EL (cell line): ENCODE measurements at places on chromosomes 6 and 20.

- DNase-seq = no peak
Observed at GRCh38 chr20:48035961-48036731, 250.9 kb upstream of the SULF2 start.

GRCh38 chr20:36070451-36070850, 84.1 kb upstream of the EPB41L1 start:
- DNase-seq = no peak

GRCh38 chr6:39314273-39314795, at the start of gene KCNK17:
Gene KCNK17 (minus strand): TSS chr6:39314419. CDS start chr6:39314320, 99 bp downstream.
- no peak for DNase-seq

DNA sequence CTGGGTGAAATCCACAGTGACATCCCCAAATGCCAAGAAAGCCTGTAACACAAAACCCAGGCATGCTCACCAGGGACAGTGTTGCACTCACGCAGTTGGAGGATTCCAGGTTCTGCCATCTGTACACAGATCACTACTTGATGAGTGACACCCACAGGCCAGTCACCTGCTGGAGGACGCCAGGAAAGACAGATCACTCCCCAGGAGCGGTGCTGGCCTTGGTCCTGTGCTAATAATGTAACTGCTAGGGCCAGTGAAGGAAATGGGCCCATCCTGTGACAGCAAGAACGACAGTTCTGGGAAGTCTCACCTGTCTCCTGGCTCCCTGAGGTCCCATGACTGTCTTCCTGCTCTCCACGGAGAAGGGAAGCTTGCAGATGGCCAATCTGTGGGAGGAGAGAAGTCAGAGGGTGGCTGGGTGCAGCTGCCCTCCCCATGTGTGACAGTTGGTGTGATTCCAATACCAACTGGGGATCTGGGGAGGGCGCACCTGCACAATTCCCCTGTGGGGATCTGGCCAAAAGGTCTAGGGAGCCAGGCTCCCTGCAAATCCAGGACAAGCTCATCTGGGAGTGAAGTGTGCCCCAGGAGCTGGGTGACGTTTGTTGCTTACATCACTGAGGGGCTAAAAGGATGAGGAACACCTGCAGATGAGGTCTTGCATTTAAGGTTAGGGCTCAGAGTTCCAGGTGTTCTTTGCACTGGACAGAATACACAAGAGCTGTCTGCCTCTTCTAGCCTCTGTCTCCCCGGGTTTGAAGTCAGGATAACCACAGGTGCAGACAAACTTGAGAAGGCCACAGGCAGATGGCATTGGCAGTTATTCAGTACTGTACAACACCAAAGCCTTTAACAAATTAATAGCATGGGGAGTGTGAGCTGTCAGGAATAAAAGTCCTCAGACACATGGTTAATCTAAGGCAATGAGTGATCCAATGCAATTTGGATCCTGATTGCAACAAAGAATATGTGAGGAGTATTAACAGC, 10.3 kb downstream of the ZNF337 start:
- no peak for DNase-seq

GRCh38 chr6:132443206-132443605, 41.9 kb upstream of the MOXD1 start:
- peak; percentile 48 for DNase-seq

DNA sequence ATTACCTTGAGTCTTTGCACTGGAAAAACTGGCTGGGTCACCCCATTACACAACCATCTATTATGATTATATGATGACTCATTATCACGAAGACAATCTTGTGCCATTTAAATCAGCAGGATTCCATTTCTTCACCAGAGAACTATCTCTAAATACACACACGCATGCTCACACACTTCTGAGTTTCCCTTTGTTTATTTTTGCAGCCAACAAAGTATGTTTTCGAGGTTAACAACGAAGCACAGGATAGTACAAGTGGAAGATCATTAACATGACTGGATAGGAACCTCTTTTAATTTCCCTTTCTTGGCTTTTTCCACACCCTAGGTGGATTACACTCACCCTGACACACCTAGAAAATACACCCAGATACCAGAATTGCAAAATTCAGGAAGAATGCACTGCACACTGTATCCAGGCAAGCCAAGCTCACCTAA, 18.9 kb downstream of the PERP start:
- peak; percentile 86 for DNase-seq

GRCh38 chr20:25251558-25251957, 3.7 kb downstream of the PYGB start:
- no peak for DNase-seq

GRCh38 chr20:8216375-8217200, 84.5 kb downstream of the PLCB1 start:
- DNase-seq = no peak

DNA sequence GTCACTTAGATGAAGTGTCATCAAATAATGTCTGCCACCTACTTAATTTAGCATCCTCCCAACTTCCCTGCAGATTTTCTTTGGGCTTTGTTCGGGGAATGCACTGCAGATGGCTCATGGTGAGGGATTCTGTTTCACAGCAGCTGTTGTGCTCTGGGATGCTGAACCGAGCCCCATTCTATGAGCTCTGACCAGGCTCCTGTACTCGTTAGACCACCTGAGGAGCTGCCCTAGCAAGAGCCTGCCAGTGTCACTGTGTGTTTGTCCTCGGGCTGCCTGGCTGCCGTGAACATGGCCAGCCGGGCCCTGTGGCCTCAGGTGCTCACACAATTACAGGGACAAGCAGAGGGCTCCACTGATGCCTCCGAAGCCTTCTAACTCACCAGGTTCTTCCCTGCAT, 238.8 kb upstream of the ECI2 start:
- no peak for DNase-seq

- DNase-seq = peak; percentile 25
Observed at GRCh38 chr20:47273591-47274235, 82.8 kb downstream of the ZMYND8 start.

DNA sequence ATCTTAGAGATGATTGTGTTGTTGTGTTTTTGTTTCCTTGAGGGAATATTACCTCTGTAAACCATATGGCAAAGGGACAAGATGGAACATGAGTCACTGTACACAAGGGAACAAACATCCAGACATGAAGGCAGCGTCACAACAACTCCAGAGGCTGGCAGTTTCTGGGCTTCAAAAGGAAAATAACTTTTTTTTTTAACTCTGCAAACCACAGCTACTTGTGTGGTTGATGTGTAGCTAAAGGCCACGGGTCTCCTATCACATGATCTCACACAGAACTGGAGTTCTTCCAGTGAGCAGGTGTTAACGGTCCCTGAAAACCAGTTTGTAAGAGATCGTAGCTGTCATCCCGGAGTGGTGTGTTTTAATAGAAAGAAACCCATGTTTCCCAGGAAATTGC, 33.2 kb upstream of the HBS1L start:
- no peak for DNase-seq

DNA sequence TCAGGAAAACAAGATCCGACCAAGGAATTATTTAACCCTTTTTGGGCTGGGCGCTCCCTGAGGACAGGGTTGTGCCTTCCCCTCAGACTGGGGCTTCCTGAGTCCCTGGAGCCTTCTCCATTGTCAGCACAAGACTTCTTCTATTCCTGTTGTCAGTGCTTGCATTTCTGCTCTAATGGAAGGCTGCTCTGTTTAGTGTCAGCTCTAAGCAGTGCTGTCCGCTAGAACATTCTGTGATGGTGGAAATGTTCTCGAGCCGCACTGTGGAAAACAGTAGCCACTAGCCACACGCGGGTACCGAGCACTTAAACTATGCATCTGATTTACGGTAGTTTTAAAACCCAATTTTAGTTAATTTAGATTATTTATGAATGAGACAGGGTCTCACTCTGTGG, 64.0 kb downstream of the VEGFA start:
- DNase-seq = no peak

GRCh38 chr6:152226119-152226518, 411.0 kb downstream of the SYNE1 start:
- DNase-seq = no peak

DNA sequence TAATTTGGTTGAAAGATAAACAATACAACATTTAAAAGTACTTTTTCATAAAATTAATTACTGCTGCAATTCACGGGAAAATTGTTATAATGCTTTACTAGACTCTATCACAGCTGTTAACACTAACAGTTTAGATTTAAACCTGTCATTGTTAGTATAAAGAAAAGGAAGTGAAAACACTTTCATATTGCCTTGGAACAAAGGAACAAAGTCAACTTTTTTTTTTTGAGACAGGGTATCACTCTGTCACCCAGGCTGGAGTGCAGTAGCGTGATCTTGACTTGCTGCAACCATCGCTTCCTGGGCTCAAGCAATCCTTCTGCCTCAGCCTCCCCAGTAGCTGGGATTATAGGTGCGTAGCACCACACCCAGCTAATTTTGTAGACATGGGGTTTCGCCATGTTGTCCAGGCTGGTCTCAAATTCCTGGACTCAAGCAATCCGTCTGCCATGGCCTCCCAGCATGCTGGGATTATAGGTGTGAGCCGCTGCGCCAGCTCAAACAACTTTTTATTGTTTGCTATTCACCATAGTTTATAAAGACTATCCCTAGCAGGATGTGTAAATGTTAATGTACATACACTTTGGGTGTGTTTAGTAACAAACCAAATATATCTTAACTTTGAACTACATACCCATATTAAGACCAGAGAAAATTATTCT, 22.1 kb downstream of the SLC35A1 start:
- DNase-seq = no peak

GRCh38 chr6:82361631-82362030, 2.0 kb upstream of the TPBG start:
- no peak for DNase-seq

DNA sequence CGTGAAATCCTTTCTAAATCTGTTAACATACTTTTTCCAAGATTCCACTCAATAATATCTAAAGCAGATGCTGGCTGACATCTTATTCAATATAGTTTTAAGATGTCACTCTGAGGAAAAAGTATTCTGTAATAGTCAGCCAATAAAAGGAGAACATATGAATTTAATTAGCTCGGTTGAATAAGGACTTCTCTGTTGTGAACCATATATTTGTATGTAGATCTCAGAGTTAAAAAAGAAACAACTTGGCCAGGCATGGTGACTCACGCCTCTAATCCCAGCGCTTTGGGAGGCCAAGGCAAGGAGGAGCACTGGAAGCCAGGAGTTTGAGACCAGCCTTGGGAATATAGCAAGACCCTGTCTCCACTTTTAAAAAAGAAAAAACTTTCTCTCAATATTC, 7.4 kb upstream of the CD24 start:
- DNase-seq = peak; percentile 32

- no peak for DNase-seq
Observed at GRCh38 chr6:89434954-89435353, 2.0 kb downstream of the ANKRD6 start.

GRCh38 chr20:11324990-11325389, 592.7 kb upstream of the BTBD3 start:
- no peak for DNase-seq

DNA sequence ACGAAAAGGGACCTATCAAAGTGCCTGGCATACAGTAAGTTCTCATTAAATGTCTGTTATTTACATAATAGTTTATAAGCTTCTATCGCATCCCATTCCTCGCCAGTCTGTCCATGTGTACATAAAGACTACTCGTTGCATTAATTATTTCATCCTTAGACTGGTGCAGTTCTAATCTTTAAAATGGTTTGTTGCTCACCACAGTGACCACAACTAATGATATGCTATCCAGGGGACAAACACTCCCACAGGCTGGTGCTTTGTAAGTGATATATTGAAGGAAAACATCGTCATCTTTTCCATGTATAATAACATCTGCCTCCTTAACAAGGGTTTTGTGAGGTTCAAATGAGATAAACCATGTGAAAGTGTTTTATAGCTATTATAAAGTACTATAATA, 39.0 kb upstream of the HBS1L start:
- DNase-seq = no peak

DNA sequence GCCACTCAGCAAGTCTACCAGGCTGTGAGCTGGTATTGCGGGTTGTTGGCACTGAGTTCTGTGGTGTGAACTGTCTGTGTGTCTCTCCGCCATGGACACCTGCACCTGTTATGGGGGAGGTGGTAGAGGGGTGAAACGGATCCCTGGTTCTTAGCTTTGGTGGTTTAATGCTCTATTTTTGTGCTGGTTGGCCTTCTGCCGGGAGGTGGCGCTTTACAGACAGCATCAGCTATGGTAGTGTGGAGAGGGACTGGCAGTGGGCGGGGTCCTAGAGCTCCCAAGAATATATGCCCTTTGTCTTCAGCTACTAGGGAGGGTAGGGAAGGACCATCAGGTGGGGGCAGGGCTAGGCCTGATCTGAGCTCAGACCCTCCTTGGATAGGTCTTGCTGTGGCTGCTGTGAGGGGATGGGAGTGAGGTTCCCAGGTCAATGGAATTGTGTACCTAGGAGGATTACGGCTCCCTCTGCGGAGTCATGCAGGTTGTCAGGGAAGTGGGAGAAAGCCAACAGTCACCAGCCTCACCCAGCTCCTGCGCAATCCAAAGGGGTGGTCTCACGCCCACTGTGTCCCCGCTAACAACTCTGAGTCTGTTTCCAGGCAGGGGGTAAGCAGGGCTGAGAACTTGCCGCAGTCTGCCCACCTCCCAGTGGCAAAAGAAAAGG, 154.3 kb downstream of the CCDC170 start:
- peak; percentile 7 for DNase-seq

DNA sequence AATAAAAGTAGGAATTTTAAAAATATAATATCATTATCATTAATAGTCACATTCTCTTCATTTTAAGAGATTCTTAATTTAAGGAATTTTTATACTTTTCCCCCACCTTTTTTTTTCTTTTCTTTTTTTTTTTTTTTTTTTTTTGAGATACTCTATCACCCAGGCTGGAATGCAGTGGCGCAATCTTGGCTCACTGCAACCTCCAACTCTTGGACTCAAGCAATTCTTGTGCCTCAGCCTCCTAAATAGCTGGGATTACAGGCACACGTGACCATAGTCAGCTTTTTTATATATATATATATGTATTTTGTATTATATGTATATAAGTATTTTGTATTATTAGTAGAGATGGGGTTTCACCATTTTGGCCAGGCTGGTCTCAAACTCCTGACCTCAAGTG, 457.7 kb downstream of the CDKAL1 start:
- peak; percentile 5 for DNase-seq

- no peak for DNase-seq
Observed at GRCh38 chr20:13158369-13158768, 62.7 kb upstream of the ISM1 start.

DNA sequence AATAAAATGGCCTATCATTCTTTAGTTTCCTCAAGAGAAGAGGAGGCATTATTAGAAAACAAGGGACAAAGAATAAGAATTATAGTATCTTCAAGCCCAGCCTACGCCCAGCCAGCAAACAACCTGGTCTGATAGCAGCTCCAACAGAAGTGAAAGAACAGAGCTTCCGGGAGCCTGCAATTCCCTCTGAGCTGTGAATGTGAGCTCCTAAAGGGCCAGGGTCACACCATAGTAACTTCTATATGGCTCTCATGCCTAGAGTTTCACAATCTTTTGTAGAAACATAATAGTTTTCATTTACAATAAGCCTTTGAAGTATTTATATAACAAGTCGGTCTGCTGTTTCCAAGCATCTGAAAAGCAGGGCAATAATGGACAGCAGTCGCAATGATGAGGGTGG, 116.5 kb downstream of the SMLR1 start:
- DNase-seq = no peak

DNA sequence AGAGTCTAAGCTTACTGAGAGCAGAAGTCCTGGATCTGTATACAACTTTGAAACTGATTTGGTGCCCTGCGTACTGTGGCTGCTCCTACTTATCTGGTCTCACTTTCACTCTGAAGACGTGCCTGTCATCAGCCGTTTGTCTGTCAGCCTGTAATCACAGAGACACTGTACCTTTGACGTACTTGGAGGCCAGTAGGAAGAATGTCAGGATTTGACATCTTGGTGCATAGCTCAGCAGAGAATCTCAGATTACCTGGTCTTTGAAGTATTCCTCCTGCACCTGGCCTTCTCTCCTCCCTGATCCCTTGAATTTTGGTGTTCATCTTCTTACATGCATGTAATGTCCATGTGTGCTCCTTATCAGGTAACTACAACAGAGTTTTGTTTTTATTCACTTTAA, 37.7 kb downstream of the DSE start:
- DNase-seq = no peak
